ENCODE measurements at places on chromosomes 3 and 15. TPM values are rescaled to one million over a fixed set of nuclear protein-coding genes. Genes with fewer than 3 reads are reported as not detected.

The MAP6D1 gene
- not detected for total RNA-seq

DNA sequence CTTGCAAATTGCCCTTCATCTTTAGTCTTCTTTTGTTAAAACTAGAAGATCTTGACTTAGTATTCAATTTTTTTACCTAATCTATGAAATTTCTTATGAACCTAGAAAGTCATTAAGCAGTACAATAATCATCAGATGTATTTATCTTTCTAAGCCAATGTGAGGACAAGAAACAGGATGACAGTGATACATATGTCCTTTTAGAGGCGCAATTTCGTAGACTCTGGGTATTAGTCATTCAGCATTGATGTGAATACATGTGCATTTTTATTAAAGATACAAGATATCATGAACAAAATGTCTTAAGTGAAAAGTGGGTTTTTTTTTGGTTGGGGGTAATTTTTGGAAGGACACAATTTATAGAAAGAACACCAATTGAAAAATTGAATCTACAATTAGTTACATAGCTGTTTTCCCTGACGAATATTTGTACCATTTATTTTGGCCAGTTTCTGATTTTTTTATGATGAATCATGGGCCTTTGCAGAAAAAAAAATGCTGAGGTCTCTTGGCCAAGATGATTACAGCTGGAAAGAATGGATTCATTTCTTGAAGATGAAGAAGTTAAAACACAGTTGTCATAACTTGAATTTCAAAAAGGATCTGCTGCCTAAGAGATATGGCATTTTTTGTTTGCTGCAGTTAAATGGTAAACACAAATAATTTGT lies 48.9 kb upstream of the AGTR1 start:
- no peak for DNase-seq

The CEMIP gene
- 0.19 TPM for total RNA-seq

DNA sequence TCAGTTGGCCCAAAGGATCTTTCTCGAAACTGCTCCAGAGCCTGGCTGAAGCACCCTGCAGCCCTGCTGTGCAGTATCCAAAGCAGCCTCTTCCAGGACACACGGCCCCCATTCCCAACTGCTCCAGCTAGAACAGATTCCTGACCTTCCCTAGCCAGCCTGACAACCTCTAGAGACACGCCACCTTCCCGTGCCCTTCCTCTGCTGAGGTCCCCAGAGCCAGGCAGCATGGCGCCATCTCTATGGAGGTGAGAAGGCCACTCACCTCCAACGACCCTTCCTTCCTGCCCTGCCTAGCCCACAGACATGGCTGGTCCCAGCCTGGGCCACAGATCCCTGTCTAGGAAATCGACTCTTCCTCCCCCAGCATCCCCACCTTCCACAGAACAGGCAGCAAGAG lies 3.1 kb downstream of the KIF7 start:
- DNase-seq: no peak

DNA sequence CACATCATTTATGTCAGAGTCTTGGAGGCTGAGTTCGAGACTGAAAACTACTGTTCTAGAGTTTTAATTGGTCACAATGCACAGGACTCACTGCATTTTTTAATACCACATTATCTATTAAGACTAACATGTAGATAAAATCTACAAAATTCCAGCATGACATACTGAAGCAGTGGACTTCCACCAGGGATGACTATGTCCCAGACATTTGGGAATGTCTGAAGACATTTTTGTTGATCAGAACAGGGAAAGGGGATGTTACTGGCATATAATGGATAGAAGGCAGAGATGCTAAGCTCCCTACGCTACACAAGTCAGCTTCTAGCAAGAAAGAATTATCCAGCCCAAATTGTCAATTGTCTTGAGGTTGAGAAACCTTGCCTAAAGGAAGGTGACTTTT lies 419.0 kb upstream of the TGFBR2 start:
- DNase-seq: no peak

DNA sequence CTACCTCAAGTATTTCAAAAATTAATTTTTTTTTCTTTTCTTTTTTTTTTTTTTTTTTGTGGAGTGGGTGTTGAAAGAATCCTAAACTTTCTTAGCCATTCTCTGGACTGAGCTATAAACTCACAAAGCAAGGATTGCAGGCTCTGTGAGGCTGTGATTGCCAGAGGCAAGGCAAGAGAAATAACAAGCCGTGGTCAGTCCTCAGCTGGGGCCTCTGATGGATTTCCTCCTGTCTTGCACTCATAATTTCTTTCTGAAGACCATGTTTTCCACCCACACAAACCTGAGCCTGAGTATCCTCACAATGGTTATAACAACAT lies 1.3 kb downstream of the CX3CR1 start:
- DNase-seq: no peak

DNA sequence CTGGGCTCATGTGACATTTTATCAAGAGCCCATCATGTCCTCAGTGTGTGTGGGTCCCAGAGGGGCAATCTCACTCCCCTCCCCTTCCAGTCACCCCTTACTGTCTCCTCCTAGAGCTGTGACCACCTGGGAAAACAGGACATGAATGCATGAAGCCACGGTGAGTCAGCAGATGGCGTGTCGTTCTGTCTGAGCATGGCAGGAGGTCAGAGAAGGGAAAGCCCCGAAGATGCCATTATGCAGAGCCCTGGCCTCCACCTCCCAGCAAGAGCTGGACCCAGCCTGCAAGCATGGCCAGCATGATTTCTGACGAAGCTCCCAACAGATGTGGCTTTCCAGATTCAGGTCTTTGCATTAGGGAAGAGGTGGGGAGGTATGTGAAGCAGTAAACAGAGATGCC lies 118.5 kb downstream of the TLE3 start:
- DNase-seq: no peak

DNA sequence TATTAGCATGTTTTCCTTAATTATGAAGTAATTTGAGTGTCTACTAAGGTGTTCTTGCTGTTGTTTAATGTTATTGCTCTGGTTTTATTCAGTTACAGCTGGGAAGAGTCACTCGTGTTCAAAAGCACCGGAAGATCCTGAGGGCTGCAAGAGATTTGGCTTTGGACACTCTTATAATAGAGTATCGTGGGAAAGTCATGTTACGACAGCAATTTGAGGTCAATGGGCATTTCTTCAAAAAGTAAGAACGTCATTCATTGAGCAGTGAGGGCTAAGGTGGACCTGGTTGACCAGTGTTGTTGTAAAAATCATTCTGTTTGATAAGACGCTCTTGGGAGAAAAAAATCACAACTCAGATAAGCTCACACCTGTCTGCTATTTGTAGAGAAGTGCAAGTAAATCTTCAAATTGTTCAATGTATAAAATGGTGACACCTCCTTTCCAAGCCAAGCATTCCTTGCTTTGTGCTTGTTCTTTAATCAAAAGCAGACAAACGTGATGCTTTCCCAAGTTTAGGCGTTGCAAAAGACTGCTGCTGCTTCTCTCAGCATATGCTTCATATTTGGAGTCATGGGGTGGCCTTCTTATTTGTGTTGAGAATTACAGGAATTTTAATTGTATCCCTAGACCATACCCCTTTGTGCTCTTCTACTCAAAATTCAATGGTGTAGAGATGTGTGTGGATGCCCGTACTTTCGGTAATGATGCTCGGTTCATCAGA lies 44.2 kb downstream of the SETD5 start:
- no peak for DNase-seq

- no peak for DNase-seq
These were observed 67.9 kb upstream of the KY start for GRCh38 chr3:134718726-134719125.

The MYZAP gene
- total RNA-seq: 84.6 TPM

- no peak for DNase-seq
These were observed 339.1 kb upstream of the RGMA start for GRCh38 chr15:93428150-93428549.

DNA sequence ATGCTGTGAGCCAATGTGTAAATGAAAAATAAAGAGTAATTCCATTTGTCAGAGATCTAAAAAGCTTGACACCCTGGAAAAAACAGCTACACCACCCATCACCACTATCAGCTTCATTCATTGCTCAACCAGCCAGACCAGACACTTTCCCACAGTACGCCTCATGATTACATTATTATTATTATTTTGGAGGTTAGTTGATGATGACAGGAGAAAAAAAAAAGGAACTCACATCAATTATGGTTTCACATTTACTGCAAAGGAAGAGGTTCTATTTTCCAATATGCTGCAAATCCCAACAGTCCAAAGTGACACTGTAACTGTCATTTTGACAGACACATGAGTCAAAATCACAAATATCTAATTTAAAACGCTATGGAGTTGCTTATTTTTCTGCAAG lies 134.7 kb upstream of the TSC22D2 start:
- no peak for DNase-seq

- DNase-seq: no peak
These were observed 64.5 kb downstream of the ALCAM start for GRCh38 chr3:105431200-105431599.

- DNase-seq: no peak
These were observed 1.3 kb downstream of the CD47 start for GRCh38 chr3:108089579-108089978.

The TJP1 gene
- total RNA-seq: 93.1 TPM
